ENCODE measurements at places on chromosomes 7 and 10.

DNA sequence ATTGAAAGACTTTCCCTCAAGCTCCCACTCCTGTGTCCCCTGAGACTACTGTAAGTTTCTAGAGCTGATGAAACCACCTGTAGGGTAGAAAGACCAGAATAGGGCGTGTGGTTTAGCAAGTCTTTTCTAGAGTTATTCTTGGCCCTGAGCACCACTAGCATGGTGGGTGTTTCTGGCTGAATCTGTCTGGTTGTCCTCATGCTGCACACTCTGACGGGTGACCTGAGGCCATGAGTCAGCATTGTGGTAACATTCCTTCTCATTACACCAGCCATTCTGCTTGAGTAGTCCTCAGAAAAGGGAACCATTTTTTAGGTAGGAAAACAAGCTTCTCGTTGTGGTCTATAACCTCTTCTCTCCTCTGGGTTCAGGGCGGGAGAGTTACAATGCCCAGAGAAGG, 250.3 kb downstream of the SNX13 start:
- DNase-seq, result peak; percentile 10

DNA sequence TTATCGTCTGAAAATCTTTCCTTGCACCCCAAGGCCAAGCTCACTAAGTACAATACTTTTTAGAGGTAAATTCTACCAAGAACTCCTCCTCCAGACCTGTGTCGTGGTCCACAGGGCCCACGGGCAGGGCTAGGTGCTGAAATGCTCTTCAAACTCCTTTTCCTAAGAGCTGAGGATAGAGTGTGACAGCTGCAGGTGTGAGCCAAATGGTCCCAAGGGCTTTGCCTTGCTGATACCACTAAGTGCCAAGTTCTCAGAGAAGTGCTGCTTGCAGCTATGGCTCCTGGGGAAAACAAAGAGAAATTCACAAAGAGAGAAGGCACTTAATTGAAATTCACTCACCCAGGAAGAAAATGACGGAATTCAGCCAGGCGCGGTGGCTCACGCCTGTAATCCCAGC, 868.9 kb upstream of the AUTS2 start:
- DNase-seq, result no peak

- DNase-seq, result no peak
Measured at GRCh38 chr10:11516431-11516746, 95.1 kb downstream of the USP6NL start.

- peak; percentile 51 for DNase-seq
Measured at GRCh38 chr7:83947260-83947659, 247.3 kb downstream of the SEMA3A start.

DNA sequence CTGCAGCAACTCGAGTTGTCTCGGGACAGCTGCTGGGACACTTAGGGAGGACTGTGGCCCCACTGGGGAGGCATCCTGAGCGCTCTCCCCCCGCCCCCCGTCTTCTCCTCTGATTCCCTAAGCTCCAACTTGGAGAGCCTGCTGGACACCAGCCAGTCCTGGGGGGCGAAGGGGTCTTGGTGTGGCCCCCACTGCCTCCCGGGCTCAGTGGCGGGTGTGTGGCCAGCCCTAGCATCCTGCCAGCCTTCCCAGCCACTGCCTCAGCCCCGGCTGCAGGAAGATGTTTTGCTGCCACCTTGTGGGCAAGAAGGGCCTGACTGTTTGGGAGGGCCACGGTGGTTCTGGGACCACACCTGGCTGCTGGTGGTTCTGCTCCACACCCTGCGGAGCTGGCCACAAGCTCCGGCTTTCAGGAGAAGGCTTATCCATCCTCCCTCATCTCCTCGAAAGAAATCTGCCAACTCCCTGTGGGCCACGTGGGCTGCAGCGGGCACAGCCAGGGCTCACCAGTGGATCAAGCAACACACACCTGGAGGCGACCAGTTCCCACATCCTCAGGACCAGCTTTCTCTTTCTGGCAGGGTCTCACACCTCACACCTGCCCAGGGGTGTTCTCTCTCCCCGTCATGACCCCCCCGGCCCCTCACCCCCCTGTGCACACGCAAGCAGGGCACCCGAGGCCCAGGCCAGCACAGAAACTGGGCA, 24.8 kb downstream of the AGAP3 start:
- peak; percentile 71 for DNase-seq

DNA sequence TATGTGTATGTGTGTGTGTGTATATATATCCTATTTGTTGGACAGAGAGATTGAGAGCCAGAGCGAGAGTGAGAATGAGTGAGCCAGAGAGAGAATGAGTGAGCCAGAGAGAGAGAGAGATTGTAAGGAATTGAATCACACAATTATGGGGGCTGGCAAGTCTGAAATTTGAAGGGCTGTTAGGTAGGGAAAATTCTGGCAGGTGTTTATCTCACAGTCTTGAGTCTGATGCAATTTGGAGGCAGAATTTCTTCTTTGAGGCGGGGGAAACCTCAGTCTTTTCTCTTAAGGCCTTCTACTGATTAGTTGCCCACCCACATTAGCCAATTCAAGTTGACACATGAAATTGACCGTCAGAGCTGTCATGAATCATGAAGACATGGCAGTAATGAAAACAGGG, 41.0 kb upstream of the WASL start:
- no peak for DNase-seq

- no peak for DNase-seq
Measured at GRCh38 chr10:79180414-79181221, 111.9 kb downstream of the ZMIZ1 start.

- no peak for DNase-seq
Measured at GRCh38 chr10:91434041-91434440, 23.9 kb downstream of the HECTD2 start.

DNA sequence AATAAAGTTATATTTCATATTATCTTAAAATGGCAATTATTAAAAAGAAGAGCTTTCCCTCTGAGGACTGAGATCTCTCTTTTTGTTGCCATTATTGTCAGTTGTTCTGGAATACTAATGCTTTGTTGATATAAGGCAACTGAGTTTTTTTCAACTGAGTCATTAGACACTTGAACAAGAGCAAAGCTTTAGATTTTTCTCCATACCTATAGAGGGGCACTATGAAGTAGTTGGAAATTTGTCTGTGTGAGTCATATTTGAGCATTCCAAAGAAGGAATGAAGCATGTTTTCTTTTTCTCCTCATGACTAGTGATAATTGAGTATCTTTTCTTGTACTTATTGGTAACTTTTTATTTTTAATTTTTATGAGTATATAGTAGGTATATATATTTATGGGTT, 24.5 kb downstream of the RPA3 start:
- no peak for DNase-seq

- DNase-seq, result no peak
Measured at GRCh38 chr7:80608336-80608735, 30.1 kb upstream of the CD36 start.

- no peak for DNase-seq
Measured at GRCh38 chr10:14478201-14478600, 147.5 kb upstream of the FRMD4A start.

DNA sequence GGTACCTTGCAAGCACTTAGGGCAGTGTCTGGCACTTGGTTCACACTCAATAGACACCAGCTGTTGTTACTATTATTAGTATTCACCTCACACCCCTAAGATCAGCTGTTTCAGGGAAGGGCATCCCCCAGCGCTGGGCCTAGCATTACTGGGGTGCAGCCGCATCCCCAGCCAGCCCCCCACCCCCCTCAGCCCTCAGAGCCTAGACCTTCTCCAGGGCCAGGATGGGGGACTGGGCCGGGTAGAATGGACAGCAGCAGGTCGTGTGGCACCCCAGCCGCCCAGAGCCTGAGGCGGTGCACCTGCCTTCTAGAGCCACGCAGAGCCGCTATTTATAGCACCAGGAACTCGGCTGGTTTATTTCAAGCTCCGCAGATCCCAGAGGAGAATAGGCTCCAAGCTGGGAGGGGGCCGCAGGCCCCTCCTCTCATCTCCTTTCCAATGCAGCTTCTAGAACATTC, 60.5 kb downstream of the GTF2IRD1 start:
- DNase-seq, result no peak

GRCh38 chr7:112150823-112151641, 55.2 kb downstream of the DOCK4 start:
- no peak for DNase-seq

GRCh38 chr10:101290881-101291280, 61.6 kb upstream of the LBX1 start:
- DNase-seq, result no peak

DNA sequence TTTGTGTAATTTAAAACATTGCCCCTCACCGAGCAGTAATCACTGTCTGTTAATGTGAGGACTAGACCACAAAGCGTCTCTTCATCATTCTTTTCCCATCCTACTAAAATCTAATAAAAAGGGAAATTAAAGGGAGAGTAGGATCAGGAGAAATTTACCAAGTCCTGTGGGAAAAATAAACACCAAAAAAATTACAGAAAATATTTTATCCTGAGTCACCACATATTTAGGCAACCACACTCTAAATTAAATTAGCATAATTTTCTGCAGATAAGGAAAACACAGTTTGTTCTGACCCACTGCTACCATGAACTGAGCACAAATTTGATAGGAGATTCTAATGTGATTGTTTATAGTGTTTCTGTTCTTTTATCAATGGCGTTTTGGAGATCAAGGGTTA, 49.3 kb downstream of the CCDC6 start:
- DNase-seq, result no peak

DNA sequence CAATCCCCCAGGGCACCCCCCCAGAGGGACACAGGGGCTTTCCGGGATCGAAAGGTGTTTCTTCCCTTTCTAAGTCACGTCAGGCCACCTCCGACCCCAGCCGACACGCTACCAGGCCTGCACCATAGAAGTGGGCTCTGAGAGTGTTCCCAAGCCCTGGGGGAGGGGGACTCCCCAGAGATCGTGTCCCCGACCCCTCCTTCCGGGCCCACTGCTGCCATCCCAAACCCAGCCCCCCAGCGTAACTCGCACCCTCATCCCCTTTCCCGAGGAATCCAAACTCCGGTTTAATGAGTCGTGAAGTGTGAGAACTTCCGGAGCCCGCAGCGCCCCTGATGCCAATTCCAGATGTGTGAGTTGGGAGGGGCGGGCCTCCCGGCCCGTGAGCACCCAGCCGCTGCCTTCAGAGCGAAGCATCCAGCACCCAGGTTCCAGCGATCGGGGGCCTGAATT, 11.3 kb downstream of the UNCX start:
- DNase-seq, result no peak

GRCh38 chr10:71083716-71083975, 128.7 kb upstream of the UNC5B start:
- DNase-seq, result no peak

DNA sequence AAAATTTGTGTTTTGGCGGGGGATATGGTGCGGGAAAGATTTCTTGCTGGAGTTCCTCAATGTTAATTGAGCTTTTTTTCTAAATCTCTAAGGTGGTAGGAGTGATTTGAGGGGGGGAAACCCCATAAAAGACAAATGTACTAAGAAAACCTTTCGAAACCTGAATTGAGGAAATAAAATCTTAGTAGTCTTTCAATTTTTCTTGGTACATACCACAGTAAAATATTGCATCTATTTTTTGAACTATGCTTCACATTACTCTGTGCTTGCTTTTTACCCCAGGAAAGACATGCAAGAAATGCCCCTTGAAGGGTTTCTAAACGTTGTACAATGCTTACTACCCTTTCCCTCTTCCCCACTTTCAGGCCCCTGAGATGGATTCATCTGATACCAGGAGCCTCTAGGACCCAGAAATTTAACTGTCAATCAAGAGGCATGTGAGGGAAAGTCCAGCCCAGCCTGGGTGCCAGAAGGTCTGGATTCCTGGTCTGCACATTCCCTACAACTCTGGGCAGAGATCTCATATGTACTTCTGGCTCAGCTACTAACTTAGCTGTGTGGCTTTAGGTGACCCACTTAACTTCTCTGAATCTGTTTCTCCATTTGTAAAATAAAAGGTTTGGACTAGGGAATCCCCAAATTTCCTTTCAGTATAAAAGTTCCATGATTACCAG, 5.8 kb upstream of the PDCD4 start:
- no peak for DNase-seq

GRCh38 chr10:22605168-22605567, 109.2 kb downstream of the PIP4K2A start:
- DNase-seq, result no peak

DNA sequence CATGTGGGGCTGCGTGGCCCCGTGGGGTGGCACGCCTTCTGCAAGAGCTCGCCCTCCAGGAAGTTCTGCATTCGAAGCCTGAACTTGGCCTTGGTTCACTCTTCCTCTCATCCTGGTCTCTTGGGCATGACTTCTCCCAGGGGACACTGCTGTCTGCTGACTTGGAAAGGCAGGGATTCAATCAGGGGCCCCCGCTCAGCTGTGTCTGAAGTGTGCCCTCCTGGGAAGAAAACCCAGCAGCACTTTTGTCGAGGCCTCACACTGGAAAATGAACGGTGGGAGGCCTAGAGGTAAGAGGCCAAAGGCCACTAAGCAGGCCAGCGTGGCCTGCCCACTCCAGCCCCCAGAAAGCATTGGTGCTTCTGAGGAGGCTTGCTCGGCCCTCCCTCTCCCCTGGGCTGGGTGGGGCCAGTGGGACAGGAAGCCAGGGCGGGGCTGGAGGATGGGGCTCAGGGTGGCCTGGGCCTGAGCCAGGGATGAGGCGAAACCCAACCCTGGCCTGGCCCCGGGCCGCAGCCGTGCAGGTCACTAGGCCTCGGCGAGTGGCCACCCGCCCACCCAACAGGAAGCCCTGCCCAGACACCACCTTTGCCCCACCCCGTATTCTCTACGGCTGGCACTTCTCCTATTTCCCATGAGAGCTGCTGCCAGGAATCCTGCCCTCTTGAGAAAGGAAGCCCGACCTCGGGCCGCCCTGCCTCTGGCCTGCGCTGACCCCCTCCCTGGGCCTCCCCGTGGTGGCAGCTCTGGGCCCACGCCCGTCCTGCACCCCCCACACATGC, 81.1 kb downstream of the ZMIZ1 start:
- peak; percentile 66 for DNase-seq

GRCh38 chr10:118241229-118242137, 100.6 kb downstream of the FAM204A start:
- peak; percentile 88 for DNase-seq

GRCh38 chr7:129009437-129009836, 45.5 kb downstream of the TNPO3 start:
- no peak for DNase-seq

GRCh38 chr7:46763344-46763743, 818.6 kb downstream of the TNS3 start:
- no peak for DNase-seq

- no peak for DNase-seq
Measured at GRCh38 chr7:85776691-85777345, 590.0 kb upstream of the SEMA3D start.

DNA sequence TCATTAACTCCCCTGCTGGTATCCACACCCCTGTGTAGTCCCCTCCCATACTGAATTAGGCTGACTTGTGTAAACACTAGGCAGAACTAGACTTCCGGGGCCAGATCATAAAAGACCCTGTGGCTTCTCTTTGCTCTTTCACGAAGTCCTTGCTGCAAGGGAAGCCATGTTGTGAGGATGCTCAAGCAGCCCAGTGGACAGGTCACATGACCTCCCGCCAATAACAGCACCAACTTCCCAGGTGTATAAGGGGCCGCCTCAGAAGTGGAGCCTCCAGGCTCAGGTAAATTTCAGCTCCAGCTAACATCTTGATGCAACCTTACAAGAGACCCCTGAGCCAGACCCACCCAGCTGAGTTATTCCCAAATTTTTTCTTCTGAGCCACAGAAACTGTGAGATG, 11.3 kb upstream of the FOXK1 start:
- no peak for DNase-seq

GRCh38 chr10:124249196-124249595, 155.8 kb upstream of the CHST15 start:
- no peak for DNase-seq

- no peak for DNase-seq
Measured at GRCh38 chr7:94439893-94440381, 45.2 kb downstream of the COL1A2 start.

GRCh38 chr7:158354861-158355260, 232.8 kb downstream of the PTPRN2 start:
- no peak for DNase-seq

- no peak for DNase-seq
Measured at GRCh38 chr7:44374007-44374763, 48.8 kb upstream of the CAMK2B start.
